ENCODE measurements at places on chromosomes 2 and 18.

- DNase-seq, result no peak
These were observed 43.5 kb downstream of the CYP27C1 start for GRCh38 chr2:127176371-127177311.

DNA sequence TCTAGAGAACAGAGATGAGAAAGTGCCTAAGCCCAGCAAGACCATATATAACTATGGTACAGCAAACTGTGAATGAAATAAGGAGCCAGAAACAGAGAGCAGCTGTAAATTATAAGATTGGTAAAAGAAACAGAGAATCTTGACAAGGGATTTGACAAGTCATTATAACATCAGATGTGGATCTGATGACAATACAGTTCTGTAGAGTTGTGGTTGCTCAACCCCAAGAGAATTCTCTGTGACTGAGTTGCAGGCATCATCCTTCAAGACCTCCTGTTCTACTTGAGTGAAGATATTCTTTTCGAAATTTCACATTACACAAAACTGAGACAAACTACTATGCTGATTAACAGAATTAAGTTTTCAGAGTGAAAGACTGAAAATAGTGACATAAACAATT lies 343.1 kb upstream of the SLC39A10 start:
- DNase-seq, result no peak

DNA sequence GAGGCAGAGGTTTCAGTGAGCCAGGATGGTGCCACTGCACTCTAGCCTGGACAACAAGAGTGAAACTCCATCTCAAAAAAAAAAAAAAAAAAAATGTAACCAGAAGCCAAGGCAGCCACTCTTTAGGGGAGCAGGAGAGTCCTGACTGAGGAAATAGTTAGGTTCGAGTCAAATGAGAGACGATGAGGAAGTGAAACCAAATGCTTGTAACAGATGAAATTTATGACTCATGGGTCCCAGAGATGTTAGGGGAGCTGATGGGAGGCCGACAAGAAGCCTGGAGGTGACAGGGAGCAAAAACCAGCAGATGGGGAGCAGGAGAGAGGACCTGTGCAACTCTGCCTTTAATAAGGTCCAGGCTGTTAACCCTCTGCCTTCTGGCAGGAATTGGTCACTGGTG lies 756.1 kb upstream of the DDX18 start:
- DNase-seq, result no peak

GRCh38 chr2:3265471-3265870 lies 112.1 kb downstream of the EIPR1 start:
- no peak for DNase-seq

GRCh38 chr2:105545730-105546627 lies 147.1 kb upstream of the FHL2 start:
- peak; percentile 55 for DNase-seq

DNA sequence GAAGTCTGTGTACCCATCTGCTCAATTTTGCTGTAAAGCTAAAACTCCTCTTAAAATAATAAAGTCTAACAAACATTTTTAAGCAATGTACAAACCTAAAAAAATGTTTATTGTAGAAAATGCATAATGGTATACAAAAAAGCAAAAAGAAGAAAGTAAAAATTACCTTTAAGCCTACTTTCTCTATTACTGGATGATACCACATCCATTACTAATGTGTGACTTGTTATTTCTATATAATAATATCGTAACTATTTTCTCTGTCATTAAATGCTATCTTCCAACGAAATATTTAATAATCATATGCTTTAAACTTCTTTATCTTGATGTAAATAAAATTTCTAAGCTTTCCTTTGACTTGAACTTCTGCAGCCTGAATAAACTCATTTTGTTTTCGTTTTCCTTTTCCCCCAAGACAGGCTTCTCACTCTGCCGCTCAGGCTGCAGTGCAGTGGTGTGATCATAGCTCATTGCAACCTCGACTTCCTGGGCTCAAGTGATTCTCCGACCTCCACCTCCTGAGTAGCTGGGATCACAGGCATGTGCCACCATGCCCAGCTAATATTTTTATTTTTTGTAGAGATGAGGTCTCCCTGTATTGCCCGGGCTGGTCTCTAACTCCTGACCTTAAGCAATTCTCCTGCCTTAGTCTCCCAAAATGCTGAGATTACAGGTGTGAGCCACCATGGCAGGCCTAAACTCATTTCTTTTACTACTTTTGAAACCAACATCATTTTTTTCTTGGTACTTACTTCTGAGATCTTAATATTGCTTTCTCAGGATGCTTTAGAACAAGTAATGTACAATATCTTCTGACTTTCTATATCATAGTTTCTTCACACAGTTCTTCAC lies 18.1 kb upstream of the DNAH7 start:
- no peak for DNase-seq

GRCh38 chr2:43212216-43212835 lies 14.1 kb downstream of the ZFP36L2 start:
- DNase-seq, result no peak

DNA sequence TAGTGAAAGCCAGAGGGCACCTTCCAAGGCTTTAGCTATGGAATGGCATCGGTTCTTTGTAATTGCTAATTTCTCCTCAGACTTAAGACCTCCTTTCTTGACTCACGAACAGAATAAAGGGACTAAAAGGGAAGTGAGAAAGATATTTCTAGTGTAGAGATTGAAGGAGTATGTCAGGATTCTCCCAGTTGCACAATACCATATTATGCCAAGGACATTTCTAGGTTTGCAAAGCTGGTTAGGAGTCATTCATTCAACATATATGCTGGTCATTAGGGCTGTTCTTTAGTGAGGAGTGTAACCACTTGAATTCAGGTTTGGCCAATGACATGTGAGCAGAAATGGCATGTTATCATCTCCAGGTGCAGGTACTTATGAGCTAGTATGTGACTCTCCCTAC lies 7.4 kb downstream of the REEP1 start:
- DNase-seq, result no peak

- DNase-seq, result no peak
These were observed 7.7 kb downstream of the SERPINB2 start for GRCh38 chr18:63895190-63895589.

- no peak for DNase-seq
These were observed 21.1 kb upstream of the CELF4 start for GRCh38 chr18:37586656-37587225.

- DNase-seq, result no peak
These were observed 32.2 kb downstream of the TLK1 start for GRCh38 chr2:171128461-171128860.

DNA sequence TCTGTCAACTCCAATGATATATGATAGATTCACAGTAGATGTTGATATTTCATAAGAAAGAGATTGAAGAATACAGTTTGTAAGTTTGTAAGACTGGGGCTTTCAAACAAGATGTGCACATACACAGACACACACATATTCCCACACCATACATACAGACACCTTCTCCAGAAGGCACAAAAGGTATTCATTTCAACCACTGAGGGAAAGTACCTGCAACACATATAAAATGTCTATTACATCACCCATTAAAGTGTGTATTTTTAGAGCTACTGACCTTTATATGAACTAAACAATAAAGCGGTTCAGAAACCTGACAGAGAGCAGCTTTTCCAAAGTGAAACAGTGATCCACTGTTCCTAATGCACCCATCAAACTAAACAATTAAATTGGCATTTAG lies 53.3 kb downstream of the CCDC148 start:
- DNase-seq, result no peak

DNA sequence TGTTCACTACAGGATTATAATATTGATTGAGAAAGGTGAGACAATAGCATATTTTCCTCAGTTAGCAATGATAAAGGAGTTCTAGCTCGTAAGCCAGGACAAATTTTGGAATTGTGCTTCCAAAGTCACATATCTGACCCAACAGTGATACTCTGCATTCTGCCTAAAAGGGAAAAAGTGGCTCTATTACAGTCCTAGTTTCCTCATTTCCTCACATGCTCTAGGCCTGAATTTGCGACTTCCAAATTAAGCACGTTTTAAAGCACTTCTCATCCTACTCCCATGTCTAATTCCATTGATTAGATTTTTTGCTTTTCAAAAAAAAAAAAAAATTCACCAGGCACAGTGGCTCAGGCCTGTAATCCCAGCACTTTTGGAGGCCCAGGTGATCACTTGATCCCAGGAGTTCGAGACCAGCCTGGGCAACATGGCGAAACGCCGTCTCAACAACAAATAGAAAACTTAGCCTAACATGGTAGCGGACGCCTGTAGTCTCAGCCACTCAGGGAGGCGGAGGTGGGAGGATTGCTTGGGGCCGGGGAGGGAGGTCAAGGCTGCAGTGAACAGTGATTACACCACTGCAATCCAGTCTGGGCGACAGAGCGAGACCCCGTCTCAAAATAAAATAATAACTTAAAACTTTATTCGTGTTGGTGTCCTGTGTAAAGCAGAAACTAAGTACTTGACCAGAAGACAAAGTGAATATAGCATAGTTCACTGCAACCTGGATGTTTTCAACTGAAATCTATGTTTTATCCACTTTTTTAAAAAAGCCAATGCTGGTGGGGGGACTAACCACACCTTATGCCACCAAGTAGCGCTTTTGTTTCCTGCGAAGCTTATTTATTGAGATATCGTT lies 1.5 kb downstream of the ESCO1 start:
- no peak for DNase-seq

GRCh38 chr18:45850021-45850420 lies 24.5 kb downstream of the SIGLEC15 start:
- no peak for DNase-seq

- DNase-seq, result no peak
These were observed 202.4 kb upstream of the SIX2 start for GRCh38 chr2:45211636-45212035.

DNA sequence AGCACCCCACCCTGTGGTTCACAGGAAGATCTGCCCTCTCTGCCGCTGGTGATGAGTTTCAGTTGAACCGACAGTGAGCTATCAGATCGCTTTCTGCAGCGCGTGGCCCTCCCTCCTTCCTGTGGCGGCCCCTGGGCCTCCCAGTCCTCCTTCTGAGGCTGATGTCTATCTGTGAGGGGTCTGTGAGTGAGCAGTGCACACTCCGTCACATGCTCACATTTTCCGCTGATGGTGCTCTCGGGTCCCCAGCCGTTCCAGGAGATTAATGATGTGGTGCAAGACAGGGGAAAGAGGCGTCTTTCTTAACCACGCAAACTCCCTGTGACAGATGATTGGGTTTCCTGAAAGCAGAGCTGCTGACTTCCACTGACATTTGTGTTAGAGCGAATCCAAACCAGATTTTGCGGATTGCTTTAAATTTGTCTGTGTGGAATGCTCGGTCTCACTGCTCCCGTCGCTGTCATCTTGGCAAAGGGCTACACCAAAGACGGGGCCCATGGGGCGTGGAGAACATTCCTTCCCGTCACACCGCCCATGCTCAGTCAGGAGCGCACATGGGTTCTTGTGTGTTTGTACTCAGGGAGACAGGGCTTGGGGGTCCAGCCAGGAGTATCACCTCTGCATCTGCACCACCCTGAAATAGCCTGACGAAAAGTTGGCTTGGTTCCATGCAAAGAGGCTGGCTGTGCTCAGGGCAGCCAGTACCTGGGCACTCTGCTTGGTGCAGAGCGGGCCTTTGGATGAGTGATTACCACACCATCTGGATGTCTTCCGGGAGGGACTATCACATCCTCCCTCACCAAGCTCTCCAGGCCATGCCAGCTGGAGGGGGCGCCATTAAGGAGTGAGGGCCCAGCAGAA lies 154.7 kb upstream of the HS6ST1 start:
- no peak for DNase-seq

DNA sequence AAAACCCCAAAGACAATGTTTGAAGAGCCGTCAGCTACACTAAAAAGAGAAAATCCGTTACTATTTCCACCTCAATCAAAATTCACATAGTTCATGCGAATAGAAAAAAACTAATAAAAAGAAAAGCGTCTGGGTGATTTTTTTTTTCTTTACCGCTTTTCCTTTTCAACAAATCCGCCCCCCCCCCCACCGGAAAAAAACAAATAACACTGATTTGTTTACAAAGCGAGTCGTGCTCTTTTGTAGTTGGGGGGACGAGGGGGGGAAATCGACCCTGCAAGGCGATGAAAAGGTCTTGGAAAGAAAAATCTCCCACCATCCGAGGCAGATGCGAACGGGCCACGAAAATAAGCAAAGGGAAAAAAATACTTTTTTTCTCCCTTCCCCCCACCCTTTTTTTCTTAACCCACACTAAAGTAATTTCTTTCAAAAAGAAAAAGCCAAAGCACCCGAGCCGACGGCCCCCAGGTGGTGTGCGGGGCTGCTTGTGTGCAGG lies 638 bp downstream of the ZNF521 start:
- no peak for DNase-seq

DNA sequence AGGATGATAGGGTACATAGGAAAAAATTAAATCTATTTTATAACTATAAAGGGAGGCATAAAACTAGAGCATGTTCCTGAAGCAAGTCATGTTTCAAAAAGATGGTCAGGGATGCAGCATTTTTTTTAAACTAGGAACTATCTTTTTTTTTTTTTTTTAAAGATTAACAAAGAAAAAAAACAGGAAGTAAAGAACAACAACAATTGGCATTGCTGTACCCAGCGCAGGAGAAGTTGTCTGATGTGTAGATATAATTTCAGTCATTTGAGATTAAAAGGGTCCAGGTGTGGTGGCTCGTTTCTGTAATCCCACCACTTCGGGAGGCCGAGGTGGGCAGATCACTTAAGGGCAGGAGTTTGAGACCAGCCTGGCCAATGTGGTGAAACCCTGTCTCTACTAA lies 41.5 kb downstream of the PMAIP1 start:
- no peak for DNase-seq

DNA sequence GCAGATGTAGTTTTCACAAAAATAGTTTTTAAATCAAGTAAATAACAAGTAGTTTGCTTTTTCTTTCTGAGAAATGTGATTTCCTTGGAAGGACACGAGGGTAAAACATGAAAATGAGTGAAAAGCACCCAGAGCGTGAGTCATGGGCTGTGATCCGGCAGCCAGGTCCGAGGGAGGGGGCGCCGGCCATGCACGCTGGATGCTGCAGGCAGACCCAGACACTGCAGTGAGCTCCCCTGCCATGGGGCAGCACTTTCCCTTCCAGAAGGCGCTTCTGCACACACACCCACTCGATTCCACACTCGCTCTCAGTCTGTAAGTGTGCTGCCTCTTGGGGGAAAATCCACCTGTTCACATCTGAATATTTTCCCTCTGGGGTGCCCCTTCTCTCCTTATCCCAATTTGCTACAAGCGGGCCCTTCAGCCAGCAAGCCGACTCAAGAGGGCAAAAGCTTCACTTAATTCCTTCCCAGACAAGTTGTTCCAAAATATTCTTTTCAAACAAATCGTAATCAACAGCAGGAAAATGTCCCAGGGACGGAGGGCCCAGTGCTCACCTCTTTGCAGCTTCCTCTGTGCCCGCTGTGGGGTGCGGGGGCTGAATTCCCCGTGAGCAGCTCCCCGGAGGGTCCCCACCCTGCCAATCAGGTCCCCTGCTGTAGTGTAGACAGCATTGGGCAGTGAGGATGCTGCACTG lies 87.0 kb upstream of the ID2 start:
- DNase-seq, result no peak
